Foreskin melanocyte (primary cell): ENCODE measurements at places on chromosomes 2 and 18.

DNA sequence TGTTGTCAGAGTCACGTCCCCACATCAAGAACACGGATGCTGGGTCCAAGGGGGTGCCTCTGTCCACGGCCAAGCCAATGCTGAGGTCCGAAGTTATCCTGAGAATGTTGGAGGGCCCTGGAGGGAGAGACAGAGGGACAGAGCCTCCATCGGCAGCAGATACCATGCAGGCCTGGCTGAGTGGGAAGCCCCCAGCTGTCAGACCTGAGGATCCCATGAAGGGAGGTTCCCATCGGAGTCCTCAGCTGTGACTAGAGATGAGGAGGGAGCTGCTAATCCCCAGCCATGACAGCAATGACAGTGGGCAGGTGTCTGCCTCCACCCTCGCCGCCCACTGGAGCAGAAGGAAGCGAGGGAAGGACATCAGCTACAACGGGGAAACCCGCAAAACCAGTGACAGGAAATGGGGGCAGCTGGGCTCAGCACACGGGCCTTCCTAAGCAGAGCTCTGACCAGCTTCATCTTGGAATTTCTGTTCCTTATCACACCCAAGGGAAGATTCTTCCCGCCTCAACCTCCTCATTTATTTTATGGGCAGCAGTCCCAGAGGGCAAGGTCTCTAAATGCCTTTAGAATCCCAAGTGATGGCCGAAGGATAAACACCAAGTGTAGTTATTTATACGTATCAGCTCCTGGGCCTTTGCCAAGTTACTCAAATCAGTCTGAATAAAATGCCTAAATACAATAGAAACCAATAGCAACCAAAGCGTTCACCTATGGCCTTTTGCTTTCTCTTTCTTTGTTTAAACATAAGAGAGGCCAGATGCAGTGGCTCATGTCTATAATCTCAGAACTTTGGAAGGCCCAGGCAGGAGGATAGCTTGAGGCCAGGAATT lies 32.2 kb downstream of the FAM178B start:
- no peak for DNase-seq

GRCh38 chr2:178059681-178060080 lies 12.9 kb downstream of the PDE11A start:
- DNase-seq, result no peak

DNA sequence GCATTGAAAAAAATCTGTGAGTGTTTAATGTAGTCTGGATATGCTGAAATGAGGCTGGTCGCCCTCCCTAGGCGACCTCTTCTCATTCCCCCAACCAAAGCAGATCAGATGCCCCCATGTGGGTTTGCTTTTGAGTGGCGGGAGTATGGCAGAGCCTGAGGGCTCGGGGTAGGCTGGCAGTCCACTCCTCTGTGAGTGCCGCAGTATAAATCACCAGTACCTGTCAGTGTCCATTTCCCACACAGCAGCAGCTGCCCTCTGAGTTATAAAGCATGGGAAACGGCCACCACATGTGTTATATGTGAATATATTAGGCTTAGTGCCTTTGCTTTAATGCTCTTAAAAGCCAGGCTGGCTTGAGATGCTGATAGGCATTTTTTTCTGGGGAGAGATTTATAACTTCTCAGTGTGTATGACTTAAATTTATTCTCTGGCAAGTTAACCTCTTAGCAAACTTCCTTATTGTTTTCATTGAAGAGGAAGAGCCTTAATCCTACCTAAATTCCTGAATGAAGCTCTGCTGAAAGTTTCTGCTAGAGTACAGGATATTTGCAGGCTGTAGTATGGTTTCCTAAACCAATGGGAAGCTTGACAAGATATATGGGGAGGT lies 3.8 kb downstream of the DCC start:
- DNase-seq, result no peak

GRCh38 chr2:21011876-21012556 lies 31.9 kb downstream of the APOB start:
- no peak for DNase-seq

GRCh38 chr2:162433491-162433890 lies 89.6 kb downstream of the GCA start:
- no peak for DNase-seq

- peak; percentile 77 for DNase-seq
Observed at GRCh38 chr2:29718076-29718686, 203.2 kb downstream of the ALK start.
